BJ (cell line): ENCODE measurements at places on chromosomes 6 and 20. TPM values are rescaled to one million over a fixed set of nuclear protein-coding genes. Genes with fewer than 3 reads are reported as not detected.

DNA sequence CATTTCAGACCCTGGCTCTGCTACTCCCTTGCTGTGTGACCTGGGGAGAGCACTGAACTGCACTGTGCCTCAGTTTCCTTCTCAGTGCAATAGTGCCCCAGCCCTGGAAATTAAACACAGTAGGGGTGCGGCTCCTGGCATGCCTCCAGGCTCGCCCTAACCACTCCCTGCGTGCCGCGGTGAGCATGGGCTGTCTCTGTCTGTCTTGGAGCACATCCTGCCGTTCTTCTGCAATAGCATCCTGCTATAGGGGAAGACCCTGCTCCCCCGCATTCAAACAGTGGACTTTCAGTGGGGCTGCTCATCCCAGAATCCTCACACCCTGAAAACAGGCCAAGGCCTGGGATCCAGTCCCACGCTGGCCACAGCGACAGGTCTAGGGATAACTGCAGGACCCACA lies 129.5 kb downstream of the FOXC1 start:
- no peak for DNase-seq

DNA sequence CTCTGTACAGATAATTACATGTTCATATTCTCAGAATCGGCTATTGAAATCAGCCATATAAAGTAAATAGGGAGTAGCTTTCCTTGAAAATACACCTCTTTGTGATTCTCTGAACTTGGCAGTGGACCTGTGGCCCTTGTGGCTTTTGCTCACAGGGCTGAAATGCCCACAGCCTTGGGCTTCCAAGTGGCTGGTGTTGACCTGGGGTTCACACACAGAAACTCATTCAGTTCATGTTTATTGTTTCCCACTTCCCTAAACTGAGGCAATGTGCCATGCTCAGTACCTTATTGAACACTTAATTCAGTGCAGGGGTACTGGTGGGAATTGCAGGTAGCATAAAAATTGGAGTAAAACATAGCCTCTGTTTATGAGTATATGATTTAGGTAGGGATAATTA lies 19.1 kb upstream of the TULP4 start:
- DNase-seq, result no peak

The LTB gene
- polyA plus RNA-seq, result not detected in 2 replicates

The LHFPL5 gene
- not detected in 2 replicates for polyA plus RNA-seq

The MUC22 gene
- polyA plus RNA-seq, result not detected in 2 replicates
